ENCODE measurements at places on chromosomes 1 and 21. TPM values are rescaled to one million over a fixed set of nuclear protein-coding genes. Genes with fewer than 3 reads are reported as not detected.

SVBP gene
- total RNA-seq = 16.0 TPM

HLX gene
- 0.91 TPM for total RNA-seq

MYOM3 gene
- total RNA-seq = not detected

TMCC2 gene
- total RNA-seq = 1.0 TPM

AMY2B gene
- total RNA-seq = 7.1 TPM

PRSS38 gene
- total RNA-seq = not detected

CCDC185 gene
- not detected for total RNA-seq

LORICRIN gene
- not detected for total RNA-seq

IGSF9 gene
- not detected for total RNA-seq

FAM72B gene
- 22.5 TPM for total RNA-seq

INSRR gene
- total RNA-seq = 0.14 TPM

CD58 gene
- 38.1 TPM for total RNA-seq

LEMD1 gene
- not detected for total RNA-seq

POU3F1 gene
- total RNA-seq = not detected

ALPL gene
- not detected for total RNA-seq

CRNN gene
- not detected for total RNA-seq

PHLDA3 gene
- 16.6 TPM for total RNA-seq

HRNR gene
- total RNA-seq = not detected

C1QC gene
- total RNA-seq = not detected

USH2A gene
- total RNA-seq = not detected

POGZ gene
- total RNA-seq = 89.7 TPM

TMIGD3 gene
- total RNA-seq = not detected

FNDC5 gene
- not detected for total RNA-seq

EMC1 gene
- 40.4 TPM for total RNA-seq

CD53 gene
- total RNA-seq = 443 TPM

MIXL1 gene
- not detected for total RNA-seq

LCE7A gene
- total RNA-seq = not detected

DEPDC1 gene
- 24.5 TPM for total RNA-seq

CELA2A gene
- total RNA-seq = not detected

TTC39A gene
- total RNA-seq = not detected

ZNF697 gene
- total RNA-seq = 2.7 TPM

All from T-helper 2 cell treated with Interferon-gamma antibody and Interleukin-4, amounts not matched to agents 100 ng/mL and 5 ng/mL, for 36 hours (primary cell).